Kidney (tissue), 22 donors: ENCODE measurements at places on chromosomes 4 and X. TPM values are rescaled to one million over a fixed set of nuclear protein-coding genes. Genes with fewer than 3 reads are reported as not detected.

Gene TNIP2
- 44.4 TPM for total RNA-seq

Gene CRLF2
- 1.6 TPM for total RNA-seq

Gene NSG1
- 9.5 TPM for total RNA-seq

Gene S100G
- not detected for total RNA-seq

Gene GPAT3
- 11.4 TPM for total RNA-seq

Gene SH3BP2
- total RNA-seq: 128 TPM

Gene PRDM8
- 4.2 TPM for total RNA-seq

Gene CSAG3
- total RNA-seq: not detected

Gene CCDC160
- total RNA-seq: 4.9 TPM

Gene FAAH2
- total RNA-seq: 17.0 TPM

Gene ANKRD50
- 12.1 TPM for total RNA-seq

Gene RWDD4
- 17.7 TPM for total RNA-seq

Gene MAGEA9B
- not detected for total RNA-seq

Gene LRCH2
- total RNA-seq: 2.4 TPM

Gene FGB
- 42.5 TPM for total RNA-seq

Gene STK32B
- 18.2 TPM for total RNA-seq

Gene MAGEA11
- total RNA-seq: not detected

Gene ZNF827
- 22.6 TPM for total RNA-seq

Gene SERTM2
- total RNA-seq: 0.35 TPM

Gene AFP
- total RNA-seq: not detected

Gene GC
- total RNA-seq: 0.69 TPM

Gene UGT2A1
- not detected for total RNA-seq

Gene MAGEB1
- total RNA-seq: not detected
